Thoracic aorta (tissue), 2 donors: ENCODE measurements at places on chromosomes 13 and 19. TPM values are rescaled to one million over a fixed set of nuclear protein-coding genes. Genes with fewer than 3 reads are reported as not detected.

Gene MIA
- total RNA-seq = not detected

Gene MRPL54
- 56.9 TPM for total RNA-seq

Gene LILRB1
- 7.9 TPM for total RNA-seq

Gene PDCD2L
- total RNA-seq = 6.2 TPM

DNA sequence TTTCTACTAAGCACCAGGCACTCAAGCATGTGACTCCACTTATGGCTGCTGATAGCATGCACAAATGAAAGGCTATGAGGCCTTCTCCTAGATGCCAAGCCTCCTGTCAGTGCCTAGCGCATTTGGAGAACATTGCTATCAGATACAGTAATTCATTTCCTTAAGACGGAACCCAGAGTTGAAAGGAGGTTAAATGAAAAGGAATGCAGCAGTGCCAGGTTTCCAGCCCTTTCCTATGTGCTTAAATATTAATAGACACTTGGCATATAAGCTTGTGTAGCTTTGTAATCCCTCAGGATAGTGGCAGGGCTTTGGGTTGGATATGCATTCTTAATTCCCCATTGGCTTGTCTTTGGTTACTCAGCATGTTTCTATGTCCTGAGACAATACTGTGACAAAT is 140.1 kb upstream of the FRY start:
- DNase-seq = no peak

DNA sequence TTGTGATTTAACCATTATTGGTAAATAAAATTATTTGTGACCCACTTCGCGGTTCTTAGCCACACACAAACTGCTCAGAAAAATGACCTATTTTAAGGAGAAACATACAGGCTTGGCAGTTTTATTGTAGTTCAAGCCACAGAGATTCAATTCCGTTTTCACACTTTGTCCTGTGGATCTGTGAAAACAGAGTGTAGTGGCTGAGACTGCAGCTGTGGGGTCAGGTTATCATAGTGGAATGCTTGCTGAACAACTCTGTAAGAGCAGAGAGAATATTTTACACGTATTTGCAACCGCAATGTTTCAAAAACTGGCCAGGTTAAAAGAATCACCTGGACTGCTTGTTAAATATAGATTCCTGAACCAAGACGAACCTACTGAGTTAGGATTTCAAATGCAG is 292.5 kb downstream of the GPC5 start:
- DNase-seq = no peak

- no peak for DNase-seq
Observed at GRCh38 chr13:21130116-21130515, 46.2 kb downstream of the SKA3 start.

- DNase-seq = no peak
Observed at GRCh38 chr13:61110732-61111131, 304.9 kb downstream of the PCDH20 start.
